Activated naive CD4-positive, alpha-beta T cell treated with Interleukin-2 at 50 U/mL for 16 hours (primary cell): ENCODE measurements at places on chromosomes 12 and 14.
A peak's percentile ranks its signal among the peaks of the same experiment; 100 is the strongest.

DNA sequence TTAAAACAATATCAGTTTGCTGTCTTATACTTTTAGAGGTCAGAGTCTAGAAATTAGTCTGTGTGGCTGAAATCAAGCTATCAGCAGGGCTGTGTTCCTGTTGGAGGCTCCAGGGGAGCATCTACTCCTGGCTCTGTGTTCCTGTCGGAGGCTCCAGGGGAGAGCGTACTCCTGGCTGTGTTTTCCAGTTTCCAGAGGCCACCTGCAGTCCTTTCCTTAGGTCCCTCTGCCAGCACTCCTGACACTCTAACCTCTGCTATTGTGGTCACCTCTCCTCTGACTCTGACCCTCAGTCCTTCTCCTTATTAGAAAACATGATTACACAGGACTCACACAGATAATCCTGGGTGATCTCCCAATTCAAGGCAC, 1140.7 kb upstream of the TMEM132C start:
- no peak for DNase-seq

- no peak for DNase-seq
Observed at GRCh38 chr12:65918021-65918420, 93.7 kb downstream of the HMGA2 start.

DNA sequence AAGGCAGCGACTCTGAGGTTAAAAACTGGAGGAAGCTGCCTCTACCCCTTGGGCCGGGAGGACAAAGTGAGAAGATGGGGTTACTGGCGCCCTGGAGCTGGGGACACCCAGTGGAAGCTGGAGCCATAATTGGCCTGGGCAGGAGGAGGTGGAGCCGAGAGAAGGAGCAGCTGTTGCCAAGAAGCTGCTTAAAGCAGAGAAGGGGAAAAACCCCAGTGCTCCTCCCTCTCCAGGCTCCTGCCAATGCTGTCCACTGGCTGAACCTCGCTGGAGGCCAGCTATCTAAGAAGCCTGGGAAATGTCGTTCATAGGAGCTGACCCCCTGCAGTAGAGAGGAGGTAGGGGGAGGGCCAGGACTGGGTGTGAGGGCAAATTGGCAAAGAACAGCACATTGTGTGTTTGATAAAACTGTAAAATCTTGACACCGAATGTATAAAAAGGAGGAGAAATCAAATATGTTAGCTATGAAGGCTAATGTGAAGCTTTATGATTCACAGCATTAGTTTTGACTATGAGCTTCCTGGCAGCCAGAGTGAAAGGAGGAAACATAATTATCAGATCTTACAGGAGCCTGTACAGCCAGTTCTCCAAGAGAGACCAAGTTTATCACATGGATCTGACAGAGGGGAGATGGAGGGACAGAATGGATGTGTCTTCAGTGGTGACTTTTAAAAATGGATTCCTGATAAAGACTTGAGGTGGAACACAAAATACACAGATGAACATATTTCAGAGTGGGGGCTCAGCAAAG, 9.5 kb downstream of the HHIPL1 start:
- no peak for DNase-seq

- DNase-seq, result no peak
Observed at GRCh38 chr14:61330511-61330910, 9.1 kb downstream of the PRKCH start.

- no peak for DNase-seq
Observed at GRCh38 chr12:8917031-8917430, 2.7 kb downstream of the PHC1 start.

GRCh38 chr12:109568486-109568885, 4.8 kb downstream of the MMAB start:
- DNase-seq, result no peak

DNA sequence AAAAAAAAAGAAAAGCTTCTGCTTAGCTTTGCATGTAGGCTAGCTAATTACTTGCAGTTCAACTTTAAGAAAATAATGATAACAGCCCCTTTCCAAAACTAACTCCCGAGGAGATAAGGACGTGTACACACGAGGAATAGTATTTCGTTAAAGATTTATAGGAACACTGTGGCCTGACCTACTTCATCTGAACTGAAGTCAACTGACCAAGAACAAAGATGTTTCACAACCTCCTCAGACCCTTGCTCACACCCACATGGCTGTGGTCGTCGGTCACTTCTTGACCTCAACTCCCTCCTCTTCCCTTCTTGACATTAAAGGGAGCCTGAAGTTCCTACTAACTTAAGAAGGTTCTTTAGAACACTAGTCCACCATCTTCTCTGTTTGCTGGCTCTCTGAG, 25.3 kb upstream of the FAM181A start:
- DNase-seq, result no peak

- DNase-seq, result no peak
Observed at GRCh38 chr14:96243785-96244184, 12.2 kb upstream of the BDKRB1 start.

DNA sequence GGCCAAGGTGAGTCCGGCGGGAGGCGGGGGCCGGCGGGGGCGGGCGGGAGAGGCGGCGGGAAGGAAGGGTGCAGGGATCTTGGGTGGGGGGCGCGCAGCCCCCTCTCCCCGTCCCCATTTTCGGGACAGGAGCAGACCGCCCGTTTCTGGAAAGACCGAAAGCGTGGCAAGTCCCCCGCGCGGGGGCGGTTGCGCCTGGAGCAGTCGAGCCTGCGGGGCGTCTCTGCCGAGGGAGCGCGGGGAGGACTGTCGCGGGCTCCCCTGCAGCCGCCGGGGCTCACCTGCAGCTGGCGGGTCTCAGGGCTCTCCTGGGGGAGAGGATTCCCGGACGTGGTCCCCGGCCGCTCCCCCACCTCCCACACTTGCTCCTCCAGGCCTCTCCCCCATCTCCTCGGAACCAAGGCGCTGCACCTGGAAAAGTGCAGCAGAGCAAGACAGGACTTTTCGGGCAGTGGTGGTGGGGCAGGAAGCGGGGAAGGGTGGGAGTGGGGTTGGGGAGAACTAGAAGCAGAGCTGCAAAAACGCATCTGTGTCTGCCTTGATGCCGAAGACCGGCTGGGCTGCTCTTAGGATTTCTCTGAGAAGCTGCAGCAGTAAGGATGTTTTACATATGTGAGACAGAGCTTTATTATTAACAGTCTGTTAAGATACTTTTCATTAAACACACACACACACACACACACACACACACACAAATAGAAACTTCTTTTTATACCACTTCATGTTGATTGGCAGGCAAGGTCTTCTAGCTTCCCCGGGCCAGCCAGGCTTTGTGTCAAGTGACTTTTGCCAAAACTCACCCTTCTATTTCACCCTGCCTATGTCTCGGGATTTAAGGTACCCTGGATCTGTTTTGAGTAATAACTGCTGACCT, 677 bp downstream of the C12orf75 start:
- DNase-seq, result no peak

- no peak for DNase-seq
Observed at GRCh38 chr12:52032446-52032803, 18.8 kb upstream of the NR4A1 start.

DNA sequence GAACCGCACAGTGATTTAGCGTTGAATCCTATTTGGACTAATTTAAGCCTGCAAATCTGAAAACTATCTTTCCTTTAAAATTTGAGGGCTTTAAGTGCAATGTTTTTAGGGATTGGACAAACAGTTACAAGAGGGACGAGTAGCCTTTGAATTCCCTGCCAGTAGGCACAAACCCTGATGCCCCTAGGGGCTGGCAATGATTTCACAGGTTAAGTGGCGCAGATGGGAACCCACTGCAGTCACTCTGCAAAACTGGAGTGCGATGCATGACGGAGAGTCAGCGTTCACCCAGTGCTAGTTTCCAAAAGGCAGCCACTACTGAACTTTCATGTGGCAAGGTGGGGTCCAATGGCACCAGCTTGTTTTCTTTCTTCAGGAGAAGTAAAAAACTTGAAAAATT, 99.4 kb upstream of the FRMD6 start:
- no peak for DNase-seq

DNA sequence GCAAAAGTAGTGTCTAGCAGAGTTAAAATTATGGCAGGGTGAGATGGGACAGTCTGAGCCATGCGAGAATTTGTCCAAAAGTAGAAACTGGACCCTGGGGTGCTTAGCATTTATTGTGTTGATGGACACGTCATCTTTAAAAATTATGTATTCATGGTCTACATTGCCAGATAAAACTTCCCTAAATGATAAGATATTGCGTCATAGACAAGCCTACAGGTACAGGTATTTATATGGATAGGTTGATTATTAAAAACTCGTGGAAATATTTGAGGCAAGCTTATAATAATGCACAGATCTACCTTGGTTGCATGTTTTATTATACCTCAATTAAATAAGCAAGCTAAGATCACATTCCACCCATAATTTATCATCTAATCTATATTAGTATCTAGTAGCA, 196.0 kb upstream of the PDZRN4 start:
- DNase-seq, result no peak

- DNase-seq, result no peak
Observed at GRCh38 chr12:4283512-4284255, 10.1 kb downstream of the CCND2 start.

DNA sequence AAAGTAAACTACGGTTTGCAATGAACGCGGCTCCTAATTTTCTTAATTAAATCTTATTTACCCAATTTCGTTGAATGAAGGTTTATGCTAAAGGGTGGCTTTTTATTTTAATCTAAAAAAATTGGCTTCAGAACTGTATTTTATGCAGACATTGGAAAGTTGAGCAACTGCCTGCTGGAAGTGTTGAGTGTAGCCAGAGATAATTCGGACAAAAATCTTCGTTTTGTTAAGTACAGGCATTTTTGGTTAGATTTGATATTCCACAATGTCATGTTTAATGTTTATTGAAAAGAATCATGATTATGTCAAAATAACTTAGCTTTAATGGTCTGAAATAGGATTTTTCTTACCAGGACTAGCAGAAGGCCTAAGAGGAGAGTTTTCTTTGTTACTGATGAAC, 875 bp downstream of the IRAK3 start:
- no peak for DNase-seq

DNA sequence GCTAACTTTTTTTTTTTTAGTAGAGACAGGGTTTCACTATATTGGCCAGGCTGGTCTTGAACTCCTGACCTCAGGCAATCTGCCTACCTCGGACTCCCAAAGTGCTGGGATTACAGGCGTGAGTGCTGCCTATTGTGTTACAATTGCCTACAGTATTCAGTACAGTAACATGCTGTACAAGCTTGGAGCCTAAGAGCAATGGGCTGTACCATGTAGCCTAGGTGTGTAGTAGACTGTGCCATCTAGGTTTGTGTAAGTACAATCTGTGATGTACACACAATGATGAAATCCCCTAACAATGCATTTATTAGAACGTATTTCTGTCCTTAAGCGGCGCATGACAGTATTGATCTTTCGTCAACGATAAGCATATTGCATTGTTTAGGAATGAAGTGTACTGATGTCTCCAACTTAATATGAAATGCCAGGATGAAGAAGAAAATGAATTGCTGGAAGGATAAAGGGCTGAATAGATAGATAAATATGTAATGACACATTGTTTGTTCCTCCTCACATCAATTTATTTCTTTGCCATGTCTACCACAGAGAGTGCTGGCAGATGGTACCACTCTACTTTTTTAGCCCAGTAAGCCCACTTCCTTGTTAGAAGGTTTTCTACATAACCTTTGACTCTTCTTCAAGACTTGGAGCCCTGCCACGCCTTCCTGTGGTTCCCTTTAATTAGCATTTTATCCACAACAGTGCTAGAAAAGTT, 467.5 kb downstream of the VRK1 start:
- no peak for DNase-seq

DNA sequence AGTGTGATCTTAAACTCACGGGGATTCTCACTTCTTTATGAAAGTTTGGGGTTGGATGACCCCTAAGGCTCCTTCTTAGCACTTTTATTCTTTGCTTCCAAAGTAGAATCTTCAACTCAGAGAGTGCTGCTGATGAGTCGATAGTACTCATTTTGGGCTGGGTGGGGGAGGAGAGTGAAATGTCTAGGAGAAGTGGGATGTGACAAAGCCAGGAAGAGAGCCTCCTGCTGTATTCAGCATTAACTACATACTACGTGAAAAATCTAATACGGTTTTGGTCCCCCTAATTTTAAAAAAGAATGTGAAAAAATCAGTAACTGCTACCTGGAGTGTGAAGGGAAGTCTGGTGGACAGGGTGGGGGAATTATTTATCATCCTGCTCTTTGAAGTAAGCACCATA, 148.3 kb downstream of the SAMD4A start:
- no peak for DNase-seq

DNA sequence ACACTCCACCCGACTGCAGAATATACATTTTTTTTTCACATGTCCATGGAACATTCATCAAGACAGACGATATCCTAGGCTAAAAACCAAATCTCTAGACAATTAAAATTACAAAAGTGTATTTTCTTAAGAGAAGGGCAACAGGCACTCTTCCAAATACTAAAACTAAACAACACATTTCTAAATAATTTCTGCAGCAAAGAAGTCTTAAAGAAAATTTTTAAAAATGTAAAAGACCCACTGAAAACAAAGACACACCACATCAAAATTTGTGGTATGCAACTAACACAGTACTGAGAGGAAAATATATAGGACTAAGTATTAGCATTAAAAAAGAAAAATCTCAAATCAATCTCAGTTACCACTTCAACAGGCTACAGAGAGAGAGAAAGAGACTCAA, 570.0 kb downstream of the SLC16A7 start:
- DNase-seq, result no peak

DNA sequence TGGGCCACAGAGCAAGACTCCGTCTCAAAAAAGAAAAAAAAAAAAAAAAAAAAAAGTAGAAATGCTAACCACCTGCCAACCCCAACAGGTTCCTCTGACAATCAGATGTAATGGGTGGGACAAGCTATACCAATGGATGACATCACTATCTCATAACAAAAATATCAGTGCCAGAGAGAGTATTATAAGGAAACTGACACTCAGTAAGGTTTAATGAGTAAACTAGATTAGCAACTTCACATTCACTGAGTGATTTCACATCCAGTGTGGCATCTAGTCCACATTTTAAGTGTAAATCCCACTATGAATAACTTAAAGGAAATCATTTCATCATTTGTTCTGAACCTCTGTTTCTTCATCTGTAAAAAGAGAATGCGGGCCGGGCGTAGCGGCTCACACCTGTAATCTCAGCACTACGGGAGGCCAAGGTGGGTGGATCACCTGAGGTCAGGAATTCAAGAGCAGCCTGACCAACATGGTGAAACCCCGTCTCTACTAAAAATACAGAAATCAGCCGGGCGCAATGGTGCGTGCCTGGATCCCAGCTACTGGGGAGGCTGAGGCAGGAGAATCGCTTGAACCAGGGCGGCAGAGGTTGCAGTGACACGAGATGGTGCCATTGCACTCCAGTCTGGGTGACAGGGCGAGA, 1.8 kb downstream of the SART3 start:
- DNase-seq, result peak; percentile 27

GRCh38 chr12:54053751-54054741, at the start of gene HOXC4:
HOXC4 (plus strand) TSS chr12:54053835; CDS start chr12:54053923, 88 bp downstream.
- DNase-seq, result no peak

GRCh38 chr14:54609576-54609975, 42.6 kb downstream of the SAMD4A start:
- no peak for DNase-seq

DNA sequence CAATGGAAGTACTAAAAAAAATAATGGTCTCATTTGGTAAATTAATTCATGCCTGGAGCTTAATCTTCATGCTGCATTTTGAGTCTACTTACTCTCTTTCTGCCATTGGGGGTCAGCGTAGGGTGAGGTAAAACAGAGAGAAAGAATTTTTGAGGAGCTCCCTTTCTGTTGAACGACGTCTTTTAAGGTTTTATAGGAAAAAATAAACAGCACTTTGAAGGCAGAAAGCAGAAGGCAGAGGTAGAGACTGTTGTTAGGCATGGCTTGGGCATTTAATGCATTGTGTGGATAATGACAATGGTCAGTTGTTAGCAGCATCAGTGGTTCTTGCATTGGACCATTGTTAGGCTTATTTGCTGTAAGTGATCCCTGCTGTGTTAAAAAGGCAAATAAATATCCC, 557.2 kb upstream of the STXBP6 start:
- no peak for DNase-seq
